Frontal cortex (tissue), 4 donors: ENCODE measurements at places on chromosomes 6 and 20. TPM values are rescaled to one million over a fixed set of nuclear protein-coding genes. Genes with fewer than 3 reads are reported as not detected.

Gene C6orf132
- total RNA-seq, result under 0.01 TPM

Gene PPP1R16B
- 10.6 TPM for total RNA-seq

Gene RAD21L1
- total RNA-seq, result under 0.01 TPM

Gene OTOR
- total RNA-seq, result 0.82 TPM

Gene PKHD1
- total RNA-seq, result not detected

Gene TBCC
- total RNA-seq, result 79.1 TPM

Gene SIRPD
- not detected for total RNA-seq

Gene FAM162B
- total RNA-seq, result 1.2 TPM

Gene FAM209B
- total RNA-seq, result not detected

Gene C20orf202
- total RNA-seq, result 0.41 TPM

Gene PTGIS
- 7.7 TPM for total RNA-seq

Gene NMBR
- total RNA-seq, result 4.9 TPM

Gene PPP1R3G
- total RNA-seq, result 1.6 TPM

Gene MAP3K4
- total RNA-seq, result 32.2 TPM

Gene CGA
- not detected for total RNA-seq

Gene FHL5
- total RNA-seq, result 0.41 TPM

Gene CDC5L
- 56.7 TPM for total RNA-seq

Gene CD24
- total RNA-seq, result 1,434 TPM

Gene HLA-DRB1
- 3.7 TPM for total RNA-seq

Gene RSPO3
- 36.7 TPM for total RNA-seq

Gene MUCL3
- total RNA-seq, result not detected

Gene SOX12
- 7.7 TPM for total RNA-seq

Gene CST7
- total RNA-seq, result not detected

Gene HLA-DRB5
- total RNA-seq, result 1.6 TPM

Gene SERPINB6
- total RNA-seq, result 14.3 TPM

Gene GABRR2
- total RNA-seq, result under 0.01 TPM

Gene CALHM4
- not detected for total RNA-seq

Gene NSFL1C
- total RNA-seq, result 29.3 TPM

Gene TRERF1
- total RNA-seq, result 2.9 TPM

Gene CAGE1
- not detected for total RNA-seq

Gene TCF19
- 2.0 TPM for total RNA-seq

Gene ULBP2
- 5.3 TPM for total RNA-seq

Gene CALHM6
- total RNA-seq, result 4.5 TPM

Gene KCNK15
- total RNA-seq, result not detected

Gene FAM83B
- 0.41 TPM for total RNA-seq

Gene GTSF1L
- total RNA-seq, result not detected

Gene NKAIN4
- total RNA-seq, result 14.7 TPM

Gene C6orf118
- total RNA-seq, result 5.3 TPM

Gene PRR18
- total RNA-seq, result under 0.01 TPM

Gene EFCAB8
- not detected for total RNA-seq

Gene ZKSCAN8
- 15.9 TPM for total RNA-seq

Gene RBM24
- total RNA-seq, result 31.4 TPM

Gene STMND1
- total RNA-seq, result not detected

Gene DEFB124
- total RNA-seq, result not detected

Gene C4B
- total RNA-seq, result 9.0 TPM

Gene NHSL1
- total RNA-seq, result 71.3 TPM

Gene NEURL2
- total RNA-seq, result 3.3 TPM

Gene CRISP2
- total RNA-seq, result 0.82 TPM

Gene RFX6
- not detected for total RNA-seq

Gene C6orf52
- total RNA-seq, result 0.82 TPM

Gene MLN
- total RNA-seq, result not detected

Gene IMPG1
- total RNA-seq, result not detected

Gene HEY2
- total RNA-seq, result 1.2 TPM

Gene GSTA4
- 119 TPM for total RNA-seq

Gene COL19A1
- total RNA-seq, result 3.7 TPM

Gene ADTRP
- 1.6 TPM for total RNA-seq
